ENCODE measurements at places on chromosomes 2 and 18.

DNA sequence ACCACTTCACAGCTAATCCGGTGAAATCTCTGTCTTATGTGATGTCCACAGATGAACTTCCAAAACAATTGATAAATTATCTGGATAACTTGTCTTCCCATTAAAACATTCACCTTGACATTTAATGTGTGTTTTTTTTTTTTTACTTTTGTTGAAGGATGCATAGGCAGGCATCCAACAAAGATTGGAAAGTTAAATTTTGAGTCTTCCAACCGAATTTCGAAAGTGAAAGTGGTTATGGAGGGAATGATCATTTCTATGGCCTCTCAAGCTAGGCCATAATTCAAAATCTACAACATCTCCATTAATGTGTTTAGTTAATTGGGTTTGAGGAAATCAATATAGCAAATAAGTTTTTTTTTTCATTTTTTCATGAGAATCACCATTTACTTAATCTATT lies 1495.5 kb upstream of the ACVR2A start:
- DNase-seq = no peak

DNA sequence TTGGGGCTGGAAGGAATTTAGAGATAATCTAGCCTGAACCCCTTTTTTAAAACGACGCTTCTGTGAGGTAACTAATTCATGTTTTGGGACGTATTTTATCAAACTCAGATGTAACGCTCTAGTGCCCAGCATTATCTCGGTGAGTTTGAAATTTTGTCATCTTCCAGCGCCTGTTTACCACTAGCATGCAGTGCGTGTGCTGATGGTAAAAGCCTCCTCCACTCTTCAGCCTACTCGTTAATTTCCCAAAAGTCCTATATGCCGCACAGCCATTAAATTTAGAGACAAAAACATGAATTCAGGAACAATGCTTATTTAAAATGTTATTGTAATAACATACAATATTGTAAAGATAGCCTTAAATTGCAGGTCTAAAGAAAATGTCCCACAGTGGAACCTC lies 2.8 kb downstream of the ZCCHC2 start:
- DNase-seq = no peak

DNA sequence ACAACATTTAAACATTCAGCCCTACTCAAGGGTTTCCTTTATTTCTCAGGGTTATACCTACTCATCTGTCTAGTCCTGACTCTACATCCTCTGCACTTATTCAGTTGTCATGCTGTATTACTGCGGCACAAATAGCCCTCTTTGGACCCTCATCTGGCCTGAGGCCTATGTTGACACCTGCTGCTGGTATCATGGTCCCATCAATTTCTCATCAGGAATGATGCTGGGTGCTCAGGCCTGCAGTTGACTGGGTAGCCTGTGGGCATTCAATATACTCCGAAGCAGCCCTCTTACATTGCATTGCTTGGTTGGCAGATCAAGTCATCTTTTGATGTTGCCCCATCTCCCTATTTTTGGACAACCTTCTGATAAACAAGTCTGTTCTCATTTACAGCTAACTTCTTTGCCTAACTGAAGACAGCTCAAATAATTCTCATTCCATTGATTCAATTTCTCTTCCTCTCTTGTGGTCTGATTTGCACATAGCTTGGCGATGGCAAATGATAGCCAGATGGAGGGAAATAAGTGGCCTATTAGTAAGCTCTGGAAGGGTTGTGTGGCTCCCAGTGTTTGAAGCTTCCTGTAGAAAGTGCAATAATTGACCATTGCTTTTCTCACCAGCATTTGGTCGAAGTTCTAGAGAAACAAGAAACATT lies 19.1 kb upstream of the MC4R start:
- DNase-seq = no peak

DNA sequence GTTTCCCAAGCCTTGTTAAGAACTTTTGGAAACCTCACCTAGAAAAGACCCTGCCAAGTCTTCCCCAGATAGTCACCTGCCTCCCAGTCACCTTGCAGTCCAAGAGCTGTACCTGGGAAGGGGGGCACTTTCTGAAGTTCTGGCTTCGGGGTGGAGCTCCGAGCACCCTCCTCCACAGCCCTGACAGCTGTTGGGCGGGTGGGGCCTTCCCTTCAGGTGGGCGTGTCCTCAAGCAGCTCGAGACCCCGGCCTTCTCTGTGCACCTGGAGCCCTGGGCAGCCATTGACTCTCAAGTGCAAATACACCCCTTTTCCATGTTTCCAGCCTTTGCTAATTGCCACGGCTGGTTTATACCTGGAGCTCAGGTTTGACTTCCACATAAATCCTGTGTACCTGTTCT lies 37.0 kb upstream of the IGFBP5 start:
- DNase-seq = no peak

DNA sequence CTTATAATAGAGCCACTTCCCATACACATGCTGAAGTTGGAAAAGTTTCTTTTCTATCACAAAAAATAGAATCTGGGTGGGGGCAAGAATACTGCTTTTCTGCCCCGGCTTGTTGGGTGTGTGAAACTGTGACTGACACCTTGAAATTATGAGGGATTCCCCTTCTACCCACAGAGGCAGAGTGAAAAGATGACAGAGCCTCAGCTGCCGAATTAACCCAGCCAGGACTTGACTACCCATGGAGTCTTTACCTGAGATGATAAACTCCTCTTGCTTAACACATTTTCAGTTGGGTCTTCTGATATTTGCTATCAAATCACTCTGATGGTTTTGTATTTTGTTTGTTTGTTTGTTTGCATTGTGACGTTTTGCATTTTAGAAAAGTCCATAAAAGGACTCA lies 66.0 kb upstream of the PMAIP1 start:
- DNase-seq = no peak

DNA sequence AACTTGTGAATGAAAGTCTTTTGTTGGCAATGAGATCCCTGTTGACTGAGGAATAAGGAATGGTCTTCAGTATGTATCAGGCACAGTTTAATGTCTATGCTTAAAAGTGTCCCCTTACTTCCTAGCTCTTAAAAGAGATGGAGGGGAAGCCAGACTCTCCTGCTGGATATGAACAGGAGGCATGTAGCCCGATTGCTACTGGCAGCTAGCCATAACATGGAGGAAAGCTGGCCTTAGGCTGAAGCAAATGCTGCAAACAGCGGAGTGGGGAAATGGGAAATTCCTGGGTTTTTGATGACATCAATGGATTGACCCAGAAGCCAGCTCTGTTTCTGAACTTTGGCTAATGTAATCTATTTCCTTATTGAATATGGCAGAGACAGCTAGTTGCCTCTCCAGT lies 266.1 kb downstream of the SLC4A3 start:
- no peak for DNase-seq

- no peak for DNase-seq
Observed at GRCh38 chr2:173354073-173354581, 545 bp upstream of the CDCA7 start.

- DNase-seq = no peak
Observed at GRCh38 chr2:105397953-105398335, 907 bp downstream of the FHL2 start.

GRCh38 chr2:210617732-210618330 lies 61.4 kb downstream of the CPS1 start:
- peak; percentile 59 for DNase-seq

DNA sequence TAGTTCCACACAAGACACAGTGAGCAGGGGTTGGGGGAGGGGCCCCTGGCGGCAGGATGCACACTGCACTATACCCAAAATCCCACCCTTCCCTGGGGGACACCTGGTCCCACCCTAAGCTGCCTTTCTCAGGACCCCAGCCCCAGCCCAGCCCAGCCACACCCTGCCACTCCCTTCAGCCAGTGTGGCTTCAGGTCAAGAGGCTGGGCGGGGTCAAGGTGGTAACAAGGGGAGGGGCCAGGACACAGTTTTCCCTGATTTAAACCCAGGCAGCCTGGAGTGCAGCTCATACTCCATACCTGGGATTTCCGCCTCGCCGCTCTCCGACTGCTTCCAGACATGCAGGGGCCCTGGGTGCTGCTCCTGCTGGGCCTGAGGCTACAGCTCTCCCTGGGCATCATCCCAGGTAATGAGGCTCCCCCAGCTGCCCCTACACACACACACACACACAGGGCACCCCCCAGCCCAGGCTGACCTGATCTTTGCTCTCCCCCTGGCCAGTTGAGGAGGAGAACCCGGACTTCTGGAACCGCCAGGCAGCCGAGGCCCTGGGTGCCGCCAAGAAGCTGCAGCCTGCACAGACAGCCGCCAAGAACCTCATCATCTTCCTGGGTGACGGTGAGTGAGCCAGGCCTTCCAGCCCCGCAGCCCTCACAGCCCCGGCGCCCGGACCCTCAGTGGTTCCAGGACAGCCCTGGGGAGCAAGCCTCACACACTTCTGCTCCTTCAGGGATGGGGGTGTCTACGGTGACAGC lies at the start of gene ALPG:
TSS of gene ALPG (plus strand) at position 289 of the 755 bp plus-strand sequence. CDS start at position 340, 51 bp downstream.
- DNase-seq = no peak

GRCh38 chr18:12333506-12334290 lies 25.7 kb downstream of the TUBB6 start:
- no peak for DNase-seq

- no peak for DNase-seq
Observed at GRCh38 chr2:129192117-129192516, 787.3 kb upstream of the RAB6C start.

DNA sequence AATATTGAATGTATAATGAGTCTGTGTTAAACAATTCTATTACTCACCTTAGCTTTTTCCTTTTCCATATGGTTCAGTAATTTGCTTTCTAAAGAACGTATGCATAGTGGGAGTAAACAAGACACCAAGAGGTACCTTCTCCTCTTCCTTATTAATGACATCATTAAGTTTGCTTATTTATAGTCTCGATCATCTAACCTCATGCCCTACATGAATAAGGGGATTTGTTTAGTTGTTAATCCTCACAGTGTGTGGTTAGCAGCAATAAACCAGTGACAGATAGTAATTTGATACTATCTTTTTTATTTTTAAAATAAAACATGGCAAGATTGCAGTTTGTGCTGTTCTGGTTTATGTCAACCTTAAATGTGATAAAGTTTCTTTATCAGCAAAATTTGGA lies 69.7 kb downstream of the COBLL1 start:
- DNase-seq = no peak

DNA sequence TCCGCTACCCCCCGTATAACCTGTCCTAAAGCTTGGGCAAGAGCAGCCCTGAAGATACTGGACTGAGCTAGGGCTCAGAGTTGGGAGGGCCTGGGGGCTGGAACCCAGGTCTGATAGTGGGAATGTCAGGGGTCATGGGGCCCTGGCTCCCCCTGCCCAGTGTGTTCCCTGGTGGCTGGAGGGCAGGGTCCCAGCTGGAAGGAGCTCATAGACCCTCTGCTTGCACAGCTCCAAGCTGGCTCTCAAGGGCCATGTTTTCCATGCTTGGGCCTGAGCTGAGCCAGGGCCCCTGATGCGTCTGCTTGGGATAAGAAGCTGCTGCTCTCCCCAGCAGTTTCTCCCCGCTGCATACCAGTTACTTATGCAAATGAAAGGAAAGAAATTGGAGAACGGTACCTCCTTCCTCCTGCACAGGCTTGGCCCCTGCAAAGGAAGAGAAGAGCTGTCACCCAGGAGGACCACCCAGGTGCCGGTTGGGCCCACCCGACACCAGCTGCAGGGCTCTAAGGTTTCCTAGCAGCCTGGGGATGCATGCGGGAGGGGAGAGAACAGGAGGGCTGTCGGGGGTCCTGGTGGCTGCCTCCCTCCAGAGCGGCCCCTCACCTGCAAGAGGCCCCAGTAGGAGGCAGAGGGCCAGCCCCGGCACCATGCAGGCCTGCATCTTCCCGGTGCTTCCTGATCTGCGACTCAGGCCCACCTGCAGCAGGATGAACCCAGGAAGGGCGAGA lies 628 bp downstream of the OTOS start:
- DNase-seq = no peak

GRCh38 chr2:76672798-76673197 lies 849.4 kb downstream of the LRRTM4 start:
- no peak for DNase-seq

- peak; percentile 31 for DNase-seq
Observed at GRCh38 chr2:227479865-227480475, 8.0 kb downstream of the AGFG1 start.

DNA sequence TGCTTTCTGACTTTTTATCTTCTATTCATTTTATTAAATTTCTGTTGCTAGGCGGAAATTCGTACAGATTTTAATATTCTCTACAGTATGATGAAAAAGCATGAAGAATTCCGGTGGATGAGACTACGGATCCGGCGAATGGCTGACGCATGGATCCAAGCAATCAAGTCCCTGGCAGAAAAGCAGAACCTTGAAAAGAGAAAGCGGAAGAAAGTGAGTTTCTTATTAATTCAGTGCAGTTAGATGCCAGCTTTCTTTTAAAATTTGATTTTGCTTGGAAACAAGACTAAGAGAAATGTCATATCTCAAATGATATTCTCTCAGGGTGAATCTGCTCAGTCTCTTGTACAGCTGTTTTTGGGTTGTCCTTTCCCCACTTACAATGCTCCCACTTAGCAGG lies 84.3 kb downstream of the MGAT5 start:
- DNase-seq = no peak

GRCh38 chr2:174951745-174952144 lies 53.4 kb downstream of the CHN1 start:
- DNase-seq = peak; percentile 20

DNA sequence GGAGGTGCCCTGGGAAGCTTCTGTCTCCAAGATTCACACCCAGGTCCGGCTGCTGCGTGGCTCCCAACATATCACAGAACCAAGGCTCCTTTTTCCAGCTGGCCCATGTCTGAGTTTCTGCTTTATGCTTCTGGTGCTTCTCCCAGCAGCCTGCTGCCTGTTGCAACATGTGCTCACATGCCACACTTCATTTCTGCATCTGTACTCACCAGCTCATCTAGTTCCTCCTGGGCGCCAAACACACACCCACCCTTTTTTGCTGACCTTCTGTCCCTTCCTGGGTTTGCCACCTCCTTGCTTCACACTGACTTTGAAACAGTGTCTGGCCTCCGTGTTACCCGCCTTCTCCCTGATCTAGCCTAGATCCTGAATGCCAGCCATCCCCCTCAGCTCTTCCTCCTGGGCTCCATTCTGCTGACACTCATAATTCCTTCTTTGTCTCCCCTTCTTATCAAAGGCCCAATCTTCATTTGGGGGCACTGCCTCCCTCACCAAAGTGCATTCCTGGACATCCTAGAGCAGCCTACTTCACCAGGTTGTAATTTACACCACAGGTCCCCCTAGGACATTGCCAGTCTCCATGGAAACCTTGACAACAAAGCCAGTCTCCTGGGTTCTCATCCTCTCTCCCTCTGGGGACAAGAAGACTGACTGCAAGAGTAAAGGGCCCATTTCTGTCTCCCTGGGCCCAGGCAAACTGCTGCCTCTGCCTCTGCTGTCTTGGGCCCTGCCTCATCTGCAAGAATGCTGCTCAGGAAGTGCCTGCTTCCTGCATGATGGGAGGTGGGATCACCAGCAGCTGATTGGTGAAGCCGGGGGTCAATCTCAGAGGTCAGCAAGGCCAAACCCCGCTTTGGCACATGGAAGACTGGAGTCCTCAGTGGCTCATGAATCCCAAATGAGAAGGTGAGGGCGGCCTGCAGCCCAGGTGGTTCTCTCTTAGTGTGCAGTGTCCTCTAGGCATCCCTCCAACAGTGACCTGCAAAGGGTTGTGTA lies 13.9 kb upstream of the PROM2 start:
- peak; percentile 94 for DNase-seq

- peak; percentile 84 for DNase-seq
Observed at GRCh38 chr2:100730290-100730868, 89.6 kb upstream of the NPAS2 start.

All from epithelial cell of esophagus (primary cell).